Activated CD4-positive, alpha-beta memory T cell treated with anti-CD3 and anti-CD28 coated beads for 36 hours (primary cell): ENCODE measurements at places on chromosomes 3 and 15. TPM values are rescaled to one million over a fixed set of nuclear protein-coding genes. Genes with fewer than 3 reads are reported as not detected.
A peak's percentile ranks its signal among the peaks of the same experiment; 100 is the strongest.

The DPPA2 gene
- total RNA-seq, result not detected

- H3K27me3 ChIP-seq, result no peaks in the 10 kb centered on the region
- H3K27ac ChIP-seq, result no peak overlapping the region
- peaks cover 26% of the 10 kb centered on the region for H3K4me1 ChIP-seq
Measured at GRCh38 chr3:71525391-71525790, 58.1 kb downstream of the FOXP1 start.

GRCh38 chr3:52724511-52724910 lies 18.6 kb downstream of the SPCS1 start:
- H3K27me3 ChIP-seq, result no peaks in the 10 kb centered on the region
- no peak overlapping the region for H3K27ac ChIP-seq
- peaks cover 20% of the 10 kb centered on the region for H3K4me1 ChIP-seq
- H3K4me3 ChIP-seq, result no peak overlapping the region

- H3K4me3 ChIP-seq, result no peak overlapping the region
- no peak for DNase-seq
- peaks cover 7% of the 10 kb centered on the region for H3K4me1 ChIP-seq
- H3K27ac ChIP-seq, result no peak overlapping the region
Measured at GRCh38 chr15:99651023-99651807, 82.0 kb downstream of the LYSMD4 start.

DNA sequence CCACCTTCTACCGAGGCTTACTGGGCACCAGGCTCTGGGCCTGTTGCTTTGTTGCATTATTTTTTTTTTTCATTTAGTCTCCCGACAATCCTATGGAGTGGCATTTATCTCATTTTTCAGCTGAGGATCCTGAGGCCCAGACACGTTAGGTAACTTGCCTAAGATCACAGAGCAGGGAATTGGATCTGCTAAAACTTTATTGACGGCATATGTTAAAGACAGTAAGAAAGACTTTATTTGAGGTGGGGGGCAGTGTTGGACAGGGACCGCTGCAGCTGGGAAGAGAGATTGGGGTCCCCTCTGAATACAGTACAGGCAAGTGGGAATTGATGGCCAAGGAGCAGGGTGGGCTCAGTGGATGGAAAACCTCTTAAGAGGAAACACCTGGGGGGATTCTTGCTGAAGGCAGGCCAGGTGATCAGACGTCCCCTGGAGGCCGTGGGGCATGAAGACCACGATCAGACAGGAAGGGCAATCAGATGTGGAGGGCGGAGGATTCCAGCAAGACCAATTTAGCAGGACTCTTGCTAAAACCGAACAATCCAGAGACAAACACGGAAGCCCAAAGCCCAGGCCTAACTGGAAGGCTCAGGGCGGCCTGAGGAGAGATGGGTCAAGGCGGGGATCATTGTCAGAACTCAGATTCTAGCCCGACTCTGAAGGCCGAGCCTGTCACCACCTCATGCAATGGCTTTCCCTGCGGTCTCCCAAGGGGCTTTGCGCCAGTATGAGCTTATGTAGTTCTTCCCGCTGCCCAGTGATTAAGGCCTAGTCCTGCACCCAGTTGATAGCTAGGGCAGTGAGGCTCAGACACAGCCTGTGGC lies 53.7 kb downstream of the RGMA start:
- DNase-seq, result no peak
- H3K4me1 ChIP-seq, result peaks cover 9% of the 10 kb centered on the region
- H3K27ac ChIP-seq, result no peak overlapping the region
- H3K36me3 ChIP-seq, result no peaks in the 10 kb centered on the region
- H3K4me3 ChIP-seq, result no peak overlapping the region
- H3K27me3 ChIP-seq, result no peaks in the 10 kb centered on the region

The PPARG gene
- total RNA-seq, result 2.7 TPM

GRCh38 chr3:82128271-82128670 lies 366.8 kb upstream of the GBE1 start:
- H3K27me3 ChIP-seq, result no peaks in the 10 kb centered on the region
- no peak overlapping the region for H3K4me3 ChIP-seq
- H3K4me1 ChIP-seq, result no peaks in the 10 kb centered on the region
- no peak for DNase-seq

DNA sequence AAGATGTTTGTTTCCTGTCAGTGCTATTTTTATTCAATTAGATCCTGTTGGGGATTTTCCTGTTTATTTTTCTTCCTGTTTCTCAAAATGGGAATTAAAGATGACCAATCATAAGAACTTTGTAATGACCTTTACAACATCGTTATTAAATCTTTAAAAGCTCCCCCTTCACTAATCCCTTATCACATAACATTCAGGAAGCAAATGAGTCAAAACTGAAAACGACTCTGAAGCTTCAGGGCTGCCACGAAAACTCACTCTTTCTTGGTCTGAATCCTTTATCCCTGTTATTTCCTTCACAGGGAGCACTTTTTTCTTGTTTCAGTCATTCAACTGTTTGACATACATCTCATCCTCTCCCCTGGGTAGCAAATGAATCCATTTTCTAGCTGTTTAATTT lies 75.8 kb upstream of the MB21D2 start:
- H3K27me3 ChIP-seq, result no peaks in the 10 kb centered on the region
- no peak overlapping the region for H3K4me3 ChIP-seq
- H3K36me3 ChIP-seq, result no peaks in the 10 kb centered on the region
- DNase-seq, result no peak

DNA sequence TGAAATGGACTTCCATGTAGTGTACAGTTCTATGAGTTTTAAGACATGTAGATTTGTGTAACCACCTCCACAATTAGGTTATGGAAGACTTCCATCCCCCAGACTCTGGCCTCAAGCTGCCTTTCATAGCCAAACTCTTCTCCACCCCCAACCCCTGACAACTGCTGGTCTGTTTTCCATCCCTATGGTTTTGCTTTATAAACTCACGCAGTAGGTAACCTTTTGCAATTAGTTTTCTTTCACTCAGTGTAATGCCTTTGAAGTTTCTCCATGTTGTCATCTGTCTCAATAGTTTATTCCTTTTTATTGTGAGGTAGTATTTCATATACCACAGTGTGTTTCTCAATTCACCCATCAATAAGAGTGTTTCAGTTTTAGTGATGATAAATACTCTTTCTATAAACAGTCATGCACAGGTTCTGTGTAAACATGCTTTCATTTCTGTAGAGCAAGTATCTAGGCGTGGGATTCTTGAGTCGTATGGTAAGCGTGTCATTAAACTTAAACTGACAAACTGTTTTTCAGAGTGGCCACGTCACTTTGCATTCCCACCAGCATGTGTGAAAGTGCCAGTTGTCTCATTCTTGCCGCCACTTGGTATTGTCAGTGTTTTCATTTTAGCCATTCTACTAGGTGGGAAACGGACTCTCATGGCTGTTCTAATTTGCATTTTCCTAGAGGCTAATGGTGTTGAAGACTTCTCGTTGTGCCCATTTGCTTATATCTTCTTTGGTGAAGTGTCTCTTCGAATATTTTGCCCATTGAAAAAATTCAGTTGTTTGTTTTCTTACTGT lies 47.3 kb upstream of the ALDH1A3 start:
- H3K36me3 ChIP-seq, result no peaks in the 10 kb centered on the region
- H3K4me3 ChIP-seq, result no peak overlapping the region
- peaks cover 32% of the 10 kb centered on the region for H3K27me3 ChIP-seq
- no peak overlapping the region for H3K27ac ChIP-seq
- no peaks in the 10 kb centered on the region for H3K4me1 ChIP-seq
- no peak for DNase-seq

DNA sequence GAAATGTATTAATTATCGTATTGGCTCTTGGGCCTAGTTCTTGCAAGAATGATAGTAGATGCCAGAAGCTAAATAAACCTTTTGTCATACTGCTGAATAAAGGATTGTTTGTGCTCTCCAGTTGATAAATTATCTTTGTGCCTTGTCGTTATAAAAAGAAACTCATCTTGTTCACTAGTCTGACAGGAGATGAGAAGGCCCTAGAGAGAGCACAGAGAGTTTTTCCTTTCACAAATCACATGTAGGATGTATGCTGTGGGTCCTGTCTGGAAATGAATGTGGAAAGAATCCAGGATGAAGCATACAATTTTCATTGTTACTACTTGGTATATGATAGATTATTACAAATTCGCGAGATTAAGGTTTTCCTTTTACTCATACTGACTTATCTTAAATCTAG lies 113.0 kb downstream of the NLGN1 start:
- no peak overlapping the region for H3K4me3 ChIP-seq
- no peaks in the 10 kb centered on the region for H3K27me3 ChIP-seq
- H3K4me1 ChIP-seq, result no peaks in the 10 kb centered on the region
- no peaks in the 10 kb centered on the region for H3K36me3 ChIP-seq
- no peak overlapping the region for H3K27ac ChIP-seq

The RASL12 gene
- total RNA-seq, result not detected

The LYZL4 gene
- total RNA-seq, result not detected

The GOLGA8R gene
- 0.56 TPM for total RNA-seq

DNA sequence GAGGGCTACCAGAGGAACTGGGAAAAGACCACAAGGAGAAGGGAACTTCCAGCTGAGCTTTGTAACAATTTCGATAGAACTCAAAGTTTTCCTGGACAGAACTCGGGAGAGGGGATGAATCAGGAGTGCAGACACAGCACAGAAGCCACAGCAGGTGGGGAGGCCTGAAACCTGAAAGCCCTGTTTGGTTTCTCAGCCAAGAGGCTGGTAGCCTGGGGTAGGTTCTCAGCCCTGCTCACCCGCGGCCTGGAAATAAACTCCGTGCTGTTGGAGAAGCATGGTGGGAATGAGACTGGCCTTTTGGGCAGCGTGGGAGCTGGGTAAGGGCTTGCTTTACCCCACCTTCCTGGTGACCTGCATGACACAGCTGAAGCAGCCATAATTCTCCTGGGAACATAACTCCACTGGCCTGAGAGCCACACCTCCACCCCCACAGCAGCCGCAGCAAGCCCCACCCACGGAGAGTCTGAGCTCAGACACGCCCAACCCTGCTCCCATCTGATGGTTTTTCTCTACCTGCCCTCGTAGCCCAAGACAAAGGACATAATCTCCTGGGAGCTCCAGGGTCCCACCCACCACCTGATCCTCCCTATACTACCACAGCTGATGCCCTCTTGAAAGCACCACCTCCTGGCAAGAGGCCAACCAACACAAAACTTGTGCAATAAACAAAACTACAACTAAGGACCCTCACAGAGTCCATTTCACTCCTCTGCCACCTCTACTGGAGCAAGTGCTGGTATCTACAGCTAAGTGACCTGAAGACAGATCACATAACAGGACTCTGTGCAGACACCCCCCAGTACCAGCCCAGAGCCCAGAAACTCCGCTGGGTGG lies 52.5 kb upstream of the CHRM5 start:
- DNase-seq, result no peak
- peaks cover 1% of the 10 kb centered on the region for H3K36me3 ChIP-seq
- H3K27ac ChIP-seq, result no peak overlapping the region
- H3K27me3 ChIP-seq, result no peaks in the 10 kb centered on the region
- peaks cover 8% of the 10 kb centered on the region for H3K4me1 ChIP-seq

GRCh38 chr15:61841466-61841865 lies 218.8 kb downstream of the VPS13C start:
- peak; percentile 61 for DNase-seq
- no peak overlapping the region for H3K27ac ChIP-seq
- H3K4me3 ChIP-seq, result no peak overlapping the region
- peaks cover 20% of the 10 kb centered on the region for H3K27me3 ChIP-seq
- H3K4me1 ChIP-seq, result peaks cover 14% of the 10 kb centered on the region

DNA sequence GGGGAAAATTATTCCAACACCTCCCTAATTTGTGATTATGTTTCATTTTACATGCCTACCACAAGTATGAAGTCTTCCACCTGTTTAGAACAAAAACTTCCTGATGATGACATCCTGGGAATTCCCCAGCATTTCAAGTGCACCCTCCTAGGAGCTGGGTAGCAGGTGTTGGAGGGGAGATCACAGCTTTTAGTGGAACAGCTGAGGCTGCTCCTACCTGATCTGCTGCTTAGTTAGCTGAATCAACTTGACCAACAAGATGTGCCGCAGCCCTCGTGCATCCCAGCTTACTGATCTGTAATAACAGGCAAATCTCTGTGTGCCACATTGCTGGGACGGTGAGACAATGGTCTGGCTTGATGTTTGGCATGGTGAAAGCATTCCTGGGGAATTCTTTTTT lies 29.7 kb downstream of the TRAK1 start:
- H3K36me3 ChIP-seq, result peaks cover 7% of the 10 kb centered on the region
- H3K4me3 ChIP-seq, result no peak overlapping the region
- H3K27me3 ChIP-seq, result no peaks in the 10 kb centered on the region
- H3K4me1 ChIP-seq, result peaks cover 13% of the 10 kb centered on the region
- H3K27ac ChIP-seq, result no peak overlapping the region
- DNase-seq, result no peak

GRCh38 chr15:52822475-52822874 lies 32.3 kb upstream of the ONECUT1 start:
- no peaks in the 10 kb centered on the region for H3K4me1 ChIP-seq
- DNase-seq, result no peak
- no peak overlapping the region for H3K4me3 ChIP-seq
- H3K36me3 ChIP-seq, result no peaks in the 10 kb centered on the region
- no peak overlapping the region for H3K27ac ChIP-seq

DNA sequence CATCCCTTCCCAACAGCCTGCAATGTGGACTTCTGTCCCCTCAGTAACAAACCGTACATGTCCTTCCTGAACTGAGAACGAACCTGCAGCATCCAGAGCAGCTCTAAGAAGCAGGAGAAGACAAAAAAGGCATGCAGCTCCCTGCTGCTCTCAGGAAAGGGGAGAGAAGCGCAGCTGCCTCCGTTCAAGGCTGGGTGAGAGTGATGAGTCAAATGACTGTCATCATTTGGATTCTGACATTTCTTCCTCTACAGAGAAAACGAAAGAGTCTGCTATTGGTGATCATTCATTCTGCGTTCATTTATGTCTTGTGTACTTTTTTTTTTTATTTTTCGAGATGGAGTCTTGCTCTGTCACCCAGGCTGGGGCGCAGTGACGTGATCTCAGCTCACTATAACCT lies 677.8 kb downstream of the FHIT start:
- H3K4me1 ChIP-seq, result no peaks in the 10 kb centered on the region
- H3K27ac ChIP-seq, result no peak overlapping the region
- H3K36me3 ChIP-seq, result no peaks in the 10 kb centered on the region
- H3K27me3 ChIP-seq, result no peaks in the 10 kb centered on the region
- no peak for DNase-seq

DNA sequence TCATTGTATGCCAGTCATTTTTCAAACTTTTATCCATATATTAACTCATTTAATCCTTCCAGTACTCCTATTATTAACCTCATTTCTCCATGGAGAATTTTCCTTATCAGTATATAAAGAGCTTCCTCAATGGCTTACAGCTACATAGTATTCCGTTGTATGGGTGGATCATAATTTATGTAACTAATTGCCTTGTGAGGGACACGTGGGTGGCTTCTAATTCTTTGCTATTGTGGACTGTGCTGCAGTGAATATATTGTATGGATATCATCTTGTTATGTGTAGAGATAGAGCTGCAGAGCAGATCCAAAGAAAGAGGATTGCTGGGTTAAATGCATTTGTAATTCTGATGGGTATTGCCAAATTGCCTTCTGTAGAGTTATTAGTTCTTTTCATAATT lies 25.2 kb downstream of the PML start:
- no peak for DNase-seq
- H3K4me3 ChIP-seq, result no peak overlapping the region
- H3K36me3 ChIP-seq, result peaks cover 21% of the 10 kb centered on the region
- no peaks in the 10 kb centered on the region for H3K27me3 ChIP-seq
- no peak overlapping the region for H3K27ac ChIP-seq

The PLA2G4F gene
- not detected for total RNA-seq

GRCh38 chr3:111747490-111747889 lies 111.6 kb upstream of the PHLDB2 start:
- H3K4me3 ChIP-seq, result no peak overlapping the region
- no peak overlapping the region for H3K27ac ChIP-seq
- no peaks in the 10 kb centered on the region for H3K27me3 ChIP-seq
- no peaks in the 10 kb centered on the region for H3K36me3 ChIP-seq
- DNase-seq, result no peak
- H3K4me1 ChIP-seq, result no peaks in the 10 kb centered on the region

The POPDC2 gene
- 2.1 TPM for total RNA-seq

- H3K27me3 ChIP-seq, result no peaks in the 10 kb centered on the region
- no peak for DNase-seq
- H3K27ac ChIP-seq, result no peak overlapping the region
- H3K36me3 ChIP-seq, result no peaks in the 10 kb centered on the region
- H3K4me1 ChIP-seq, result no peaks in the 10 kb centered on the region
Measured at GRCh38 chr3:191680989-191681597, 220.1 kb downstream of the PYDC2 start.
